H4 (cell line): ENCODE measurements at places on chromosomes 16 and 17. TPM values are rescaled to one million over a fixed set of nuclear protein-coding genes. Genes with fewer than 3 reads are reported as not detected.
A peak's percentile ranks its signal among the peaks of the same experiment; 100 is the strongest.

- peak; percentile 82 for DNase-seq
Measured at GRCh38 chr17:77332981-77333685, 192.4 kb downstream of the SEC14L1 start.

DNA sequence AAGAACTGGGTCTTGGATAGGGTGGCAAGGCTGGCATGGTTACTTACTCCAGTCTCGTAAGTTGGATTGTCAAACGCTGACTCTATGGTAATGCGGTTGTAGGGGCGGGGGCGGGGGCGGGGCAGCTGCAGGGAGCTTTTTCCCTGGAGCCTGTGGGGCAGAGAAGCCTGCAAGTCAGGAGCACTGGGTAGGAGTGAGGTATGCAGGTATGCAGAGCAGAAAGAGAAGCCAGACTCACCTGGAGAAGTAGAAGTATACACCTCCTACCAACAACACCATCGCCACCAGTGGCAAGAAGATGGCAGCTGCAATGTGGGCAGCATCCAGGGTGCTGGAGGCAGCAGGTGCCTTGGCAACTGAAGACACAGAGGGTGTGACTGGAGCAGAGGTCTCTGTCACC, 4.8 kb upstream of the PHF12 start:
- peak; percentile 2 for DNase-seq

GRCh38 chr16:3183445-3184139, 4.4 kb upstream of the OR1F1 start:
- DNase-seq = no peak

DNA sequence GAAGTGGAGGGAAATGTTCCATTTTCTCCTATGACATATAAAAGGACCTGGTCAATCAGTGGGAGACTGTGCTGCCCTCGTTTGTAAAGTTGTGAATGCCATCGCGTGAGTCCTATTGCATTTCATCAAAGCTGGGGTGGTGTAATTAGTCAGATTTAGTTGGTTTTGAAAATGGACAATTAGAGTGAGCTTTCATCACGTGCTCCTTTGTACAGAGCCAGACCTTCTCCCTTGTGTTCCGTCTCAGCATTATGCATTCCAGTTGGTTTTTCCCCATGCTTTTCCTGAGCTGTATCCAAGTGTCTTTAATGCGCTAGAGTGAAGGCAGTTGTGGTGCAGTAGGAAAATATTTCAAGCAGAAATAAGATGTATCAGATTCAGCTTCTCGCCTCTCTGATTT, 10.4 kb downstream of the SEC14L1 start:
- no peak for DNase-seq

- DNase-seq = no peak
Measured at GRCh38 chr17:75516619-75517296, 430 bp downstream of the TSEN54 start.

GRCh38 chr16:79589601-79590102, 10.9 kb downstream of the MAF start:
- DNase-seq = no peak

- no peak for DNase-seq
Measured at GRCh38 chr17:75540923-75541503, 15.5 kb downstream of the LLGL2 start.

DNA sequence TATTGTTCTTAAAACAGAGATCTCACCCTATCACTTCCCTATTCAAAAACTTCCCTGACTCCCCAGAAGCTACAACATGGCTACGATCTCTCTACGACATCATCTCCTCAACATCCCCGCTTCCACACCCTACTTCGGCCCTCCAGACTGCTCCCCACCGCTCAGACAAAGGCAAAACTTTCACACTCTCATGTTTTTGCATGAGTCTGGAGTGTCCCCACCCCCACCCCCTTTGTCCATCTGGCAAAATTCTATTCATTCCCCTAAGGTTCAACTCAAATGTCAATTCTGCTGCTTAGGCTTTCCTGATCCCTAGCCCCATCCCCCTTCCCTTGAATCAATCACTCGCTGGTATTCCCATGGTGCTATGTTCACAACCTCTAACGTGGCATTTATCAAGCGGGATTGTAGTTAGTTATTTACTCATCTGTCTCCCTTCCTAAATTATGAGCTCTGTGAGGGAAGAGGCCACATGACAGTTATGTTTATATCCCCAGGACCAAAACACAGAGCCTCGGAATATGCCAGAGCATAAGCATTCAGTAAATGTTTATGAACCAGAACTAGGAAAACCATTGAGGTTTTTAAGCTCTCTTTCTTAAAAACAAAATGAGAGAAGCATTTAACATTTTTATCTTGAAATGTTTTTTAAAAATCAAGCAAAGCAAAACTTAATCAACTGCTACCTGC, 55.9 kb downstream of the STX8 start:
- no peak for DNase-seq

HOXB7 gene
- total RNA-seq = 21.2 and 22.4 TPM in 2 replicates

PPP1R27 gene
- total RNA-seq = not detected in 2 replicates

RGS11 gene
- not detected in 2 replicates for total RNA-seq
